RCC 7860 (cell line): ENCODE measurements at places on chromosomes 5 and 9.
A peak's percentile ranks its signal among the peaks of the same experiment; 100 is the strongest.

DNA sequence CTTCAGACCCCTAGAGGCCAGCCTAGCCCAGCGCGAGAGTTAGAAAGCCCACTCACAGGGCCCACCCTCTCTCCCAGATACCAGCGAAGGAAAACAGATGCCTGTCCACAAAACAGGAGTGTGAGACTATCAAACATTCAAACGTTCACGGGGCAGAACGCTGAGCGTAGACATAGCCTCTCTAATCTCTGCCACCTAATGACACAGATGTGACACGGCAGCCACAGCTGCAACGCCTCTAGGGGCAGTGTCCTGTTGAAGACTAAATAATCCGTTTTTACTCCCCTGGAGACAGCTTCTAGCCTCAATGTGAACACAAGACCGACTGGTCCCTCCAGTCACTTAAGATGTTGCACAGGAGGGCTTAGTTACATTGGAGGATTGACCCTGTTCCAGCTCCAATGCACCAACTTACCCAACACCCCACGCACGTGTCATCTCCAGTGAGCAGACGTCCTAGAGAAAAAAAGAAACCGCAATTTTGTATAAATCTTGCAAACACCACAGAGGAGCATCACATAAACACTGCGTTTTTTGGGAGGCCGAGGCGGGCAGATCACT is 14.3 kb downstream of the DIPK1B start:
- DNase-seq: peak; percentile 51

DNA sequence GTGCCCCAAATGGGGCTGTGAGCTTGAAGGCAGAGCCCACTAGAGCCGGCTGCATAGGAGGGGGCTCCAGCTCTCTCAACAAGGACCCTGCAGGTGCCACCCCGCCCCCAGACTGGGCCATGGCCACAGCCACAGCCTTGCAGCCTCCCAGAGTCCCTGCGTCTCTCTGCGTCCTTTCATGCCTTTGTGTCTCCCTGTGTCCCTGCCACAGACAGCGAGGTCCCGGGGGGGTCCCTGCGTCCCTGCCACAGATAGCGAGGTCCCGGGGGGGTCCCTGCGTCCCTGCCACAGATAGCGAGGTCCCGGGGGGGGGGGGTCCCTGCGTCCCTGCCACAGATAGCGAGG is 6.3 kb downstream of the NOXA1 start:
- no peak for DNase-seq

- peak; percentile 30 for DNase-seq
Observed at GRCh38 chr9:136721339-136722092, 9.1 kb downstream of the DIPK1B start.

DNA sequence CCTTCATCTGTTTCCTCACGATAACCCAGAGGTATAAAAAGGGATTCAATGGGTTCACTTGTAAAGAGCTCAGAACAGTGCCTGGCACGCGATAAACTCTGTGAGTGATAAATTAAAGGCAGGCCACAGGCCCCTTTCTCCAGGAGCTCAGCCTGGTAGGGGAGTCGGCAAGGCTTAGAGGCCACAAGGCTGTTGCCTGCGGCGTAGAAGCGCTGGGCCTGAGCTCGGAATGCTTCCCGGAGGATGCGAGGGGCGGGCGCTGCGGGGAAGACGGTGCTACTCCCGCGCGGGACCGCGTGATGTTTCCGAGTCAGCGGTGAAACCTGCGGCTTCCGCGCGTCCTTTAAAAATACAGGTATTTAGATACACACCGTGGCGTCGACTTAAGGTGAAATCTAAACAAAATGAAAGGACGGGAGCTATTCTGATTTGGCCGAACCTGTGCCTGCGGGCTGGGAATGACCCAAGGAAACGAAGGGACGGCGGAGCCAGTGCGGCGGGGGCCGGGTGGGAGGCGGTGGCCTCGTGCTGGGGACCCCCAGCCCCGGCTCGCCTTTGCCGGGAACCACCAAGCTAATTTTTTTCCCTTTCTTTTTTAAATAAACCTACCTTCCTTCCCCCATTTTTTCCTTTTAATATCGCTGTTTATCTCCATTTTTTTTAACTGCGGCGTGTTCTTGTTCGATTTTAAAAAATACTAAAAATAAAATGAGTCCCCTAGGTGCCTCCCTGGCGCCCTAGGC is 6.2 kb downstream of the NKX2-5 start:
- DNase-seq: no peak

DNA sequence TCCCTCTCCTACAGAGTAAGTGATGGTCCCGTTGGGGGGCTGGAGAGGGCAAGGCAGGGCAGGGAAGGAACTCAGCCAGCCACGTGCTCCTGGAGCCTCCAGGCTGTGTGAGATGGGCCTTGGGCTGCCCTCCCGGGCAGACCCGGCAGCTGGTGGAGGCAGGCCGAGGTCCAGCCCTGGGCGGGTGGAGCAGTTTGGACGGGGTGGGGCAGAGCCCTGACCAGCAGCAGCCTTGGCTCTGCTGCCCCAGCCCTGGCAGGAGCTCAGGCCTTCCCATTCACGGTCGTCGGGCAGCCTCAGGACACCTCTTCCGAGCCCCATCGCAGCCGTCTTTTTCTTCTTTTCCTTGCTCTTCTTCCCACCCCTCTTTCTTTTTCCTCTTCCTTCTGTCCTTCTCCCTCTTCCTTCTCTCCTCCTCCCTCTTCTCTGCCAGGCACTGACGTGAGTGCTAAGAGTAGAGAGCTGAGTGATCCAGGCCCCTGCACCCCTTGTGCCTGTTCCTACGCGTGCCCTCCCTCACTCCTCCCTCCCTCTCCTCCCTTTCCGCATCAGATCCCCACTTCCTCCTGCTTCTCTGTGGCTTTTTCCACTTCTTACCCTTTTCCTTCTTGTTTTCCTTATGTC is 42.8 kb downstream of the AMBP start:
- DNase-seq: no peak

GRCh38 chr9:89038382-89039103 is 47.3 kb downstream of the S1PR3 start:
- no peak for DNase-seq

GRCh38 chr5:179344431-179345182 is 654 bp downstream of the ADAMTS2 start:
- DNase-seq: no peak

DNA sequence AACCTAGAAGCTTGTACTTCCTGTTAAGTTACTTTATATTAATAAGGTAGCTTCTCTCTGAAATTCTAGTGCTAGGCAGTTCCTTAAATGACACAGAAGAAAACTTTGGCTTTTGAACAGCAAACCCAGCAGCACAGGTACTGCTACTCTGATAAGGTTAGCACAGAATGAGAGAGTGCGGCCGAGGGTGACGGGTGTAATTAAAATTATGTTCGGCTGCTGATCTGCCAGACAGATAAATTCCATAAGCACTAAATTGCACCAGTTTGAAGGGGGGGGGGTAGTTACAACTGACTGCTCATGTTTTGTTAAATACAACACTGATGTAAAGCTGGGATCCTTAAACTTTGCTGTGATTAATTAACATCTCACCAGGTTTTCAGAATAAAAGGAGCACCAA is 475.1 kb downstream of the SPOCK1 start:
- DNase-seq: no peak

GRCh38 chr5:111635151-111635902 is 121.7 kb downstream of the NREP start:
- no peak for DNase-seq

GRCh38 chr9:78767490-78767889 is 470.6 kb downstream of the PSAT1 start:
- DNase-seq: no peak

DNA sequence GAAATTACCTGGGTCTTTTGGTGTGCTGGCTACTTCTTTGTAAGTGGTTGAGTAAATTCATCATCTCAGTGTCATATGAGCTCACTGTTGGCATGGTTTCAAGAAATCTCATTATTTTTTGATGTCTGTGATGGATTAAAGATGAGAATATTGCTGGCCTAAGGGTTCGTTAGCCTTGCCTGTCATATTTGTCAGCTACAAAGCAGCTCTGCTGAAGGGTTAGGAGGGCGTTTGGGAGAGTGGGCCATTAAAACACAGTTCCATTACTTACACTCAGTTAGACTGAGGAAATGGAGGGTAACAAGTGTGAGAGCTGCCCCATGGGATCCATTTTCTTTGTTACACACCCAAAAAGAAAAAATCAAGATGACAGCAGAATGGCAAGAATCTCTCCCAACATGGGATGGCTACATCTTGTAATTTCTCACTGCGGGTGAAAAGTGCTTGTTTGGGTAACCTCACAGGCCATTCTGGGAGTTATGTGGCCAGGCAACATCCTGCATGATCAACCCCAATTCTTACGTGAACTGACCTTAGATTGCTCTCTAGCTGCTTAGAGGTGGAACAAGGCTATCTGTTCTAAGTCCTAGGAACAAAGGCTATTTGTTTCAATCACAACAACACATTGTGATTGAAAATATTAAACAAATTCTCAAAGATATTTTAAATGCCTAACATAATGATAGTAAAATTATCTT is 609.5 kb upstream of the RGMB start:
- DNase-seq: no peak

DNA sequence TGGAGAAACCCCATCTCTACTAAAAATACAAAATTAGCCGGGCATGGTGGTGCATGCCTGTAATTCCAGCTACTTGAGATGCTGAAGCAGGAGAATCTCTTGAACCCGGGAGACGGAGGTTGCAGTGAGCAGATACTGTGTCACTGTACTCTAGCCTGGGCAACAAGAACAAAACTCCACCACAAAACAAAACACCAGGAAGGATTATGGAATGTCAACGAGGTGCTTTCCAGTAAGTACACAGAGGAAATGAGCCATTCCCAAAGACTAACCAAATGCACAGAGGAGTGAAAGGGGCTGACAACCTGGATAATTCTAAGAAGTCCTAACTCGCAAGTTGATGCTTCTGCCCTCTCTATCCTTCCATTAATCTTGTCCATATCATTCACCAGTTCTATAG is 126.1 kb upstream of the RETREG1 start:
- no peak for DNase-seq

DNA sequence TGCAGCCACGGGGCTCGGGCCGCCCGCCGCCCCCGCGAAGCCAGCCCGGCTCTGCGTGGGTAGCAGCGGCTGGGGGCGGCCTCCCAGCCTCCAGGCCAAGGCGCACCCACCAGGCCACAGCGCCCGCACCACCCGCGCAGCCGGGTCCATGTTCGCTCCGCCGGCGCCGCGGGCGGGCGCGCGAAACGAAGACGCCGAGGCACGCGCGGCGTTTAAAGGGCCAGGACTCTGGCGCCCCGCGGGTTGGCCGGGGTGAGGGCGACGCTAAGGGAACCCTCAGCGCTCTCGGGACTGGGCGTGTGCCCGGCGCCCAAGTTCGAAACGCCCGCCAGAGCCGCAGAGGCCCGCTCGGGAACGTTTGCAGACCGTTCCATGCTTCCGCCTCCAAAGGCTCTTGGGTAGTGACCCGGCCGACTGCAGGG is at the start of gene PTGES2:
PTGES2 (minus strand) TSS at position 162 of the 422 bp plus-strand sequence; CDS start at position 150, 12 bp downstream.
- DNase-seq: peak; percentile 38

GRCh38 chr5:39106322-39106721 is 32.1 kb upstream of the RICTOR start:
- no peak for DNase-seq

GRCh38 chr9:96113032-96113431 is 188.9 kb downstream of the HSD17B3 start:
- DNase-seq: no peak

- no peak for DNase-seq
Observed at GRCh38 chr5:120473332-120473731, 9.2 kb downstream of the PRR16 start.

- DNase-seq: no peak
Observed at GRCh38 chr5:119276978-119277377, 78.8 kb upstream of the TNFAIP8 start.
